ENCODE measurements at places on chromosomes 12 and 14.

DNA sequence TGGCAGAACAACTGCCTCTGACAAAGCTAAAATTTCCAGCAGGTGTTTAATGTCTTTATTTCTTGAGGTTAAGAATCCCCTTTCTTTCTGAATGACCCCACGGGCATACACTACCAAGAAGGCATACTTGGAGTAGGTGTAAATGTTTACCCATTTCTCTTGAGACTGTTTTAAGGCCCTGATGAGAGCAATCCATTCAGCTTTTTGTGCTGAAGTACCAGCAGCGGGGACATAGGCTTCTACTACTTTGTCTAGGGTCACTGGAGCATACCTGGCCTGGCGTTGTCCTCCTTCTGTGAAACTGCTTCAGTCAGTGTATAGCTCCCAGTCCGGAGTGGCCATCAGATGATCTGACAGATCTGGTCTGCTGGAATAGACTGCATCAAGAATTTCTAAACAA is 22.7 kb downstream of the ANG start:
- no peak for DNase-seq

DNA sequence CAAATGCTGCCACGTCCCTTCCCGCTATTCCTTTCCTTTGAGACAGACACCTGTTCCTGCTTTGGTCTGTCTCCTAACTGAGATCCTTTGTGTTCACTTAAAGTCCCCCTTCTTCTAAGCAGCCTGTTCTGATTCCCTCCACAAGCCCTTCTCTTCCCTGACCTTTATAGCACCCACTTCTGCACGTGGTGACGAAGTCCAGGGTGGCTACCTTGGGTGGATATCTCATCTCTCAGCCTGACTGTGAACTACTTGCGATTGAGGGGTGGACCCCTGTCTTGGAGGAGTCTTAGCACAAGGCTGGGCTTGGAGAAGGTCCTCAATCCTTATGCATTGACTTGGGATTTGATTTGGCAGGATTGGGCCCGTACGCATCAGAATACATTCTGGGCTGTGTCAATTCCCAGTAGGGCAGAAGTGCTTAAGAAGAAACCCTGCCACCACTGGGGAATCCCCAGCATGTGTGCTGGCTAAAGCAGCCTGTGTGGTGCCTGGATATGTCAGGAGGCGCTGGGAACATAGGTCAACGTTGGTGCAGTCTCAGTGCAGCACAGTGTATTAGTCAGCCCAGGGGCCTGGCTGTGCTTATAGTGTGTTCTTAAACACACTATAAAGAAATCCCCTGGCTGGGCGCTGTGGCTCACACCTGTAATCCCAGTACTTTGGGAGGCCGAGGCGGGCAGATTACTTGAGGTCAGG is 23.6 kb downstream of the KRT80 start:
- DNase-seq: no peak

DNA sequence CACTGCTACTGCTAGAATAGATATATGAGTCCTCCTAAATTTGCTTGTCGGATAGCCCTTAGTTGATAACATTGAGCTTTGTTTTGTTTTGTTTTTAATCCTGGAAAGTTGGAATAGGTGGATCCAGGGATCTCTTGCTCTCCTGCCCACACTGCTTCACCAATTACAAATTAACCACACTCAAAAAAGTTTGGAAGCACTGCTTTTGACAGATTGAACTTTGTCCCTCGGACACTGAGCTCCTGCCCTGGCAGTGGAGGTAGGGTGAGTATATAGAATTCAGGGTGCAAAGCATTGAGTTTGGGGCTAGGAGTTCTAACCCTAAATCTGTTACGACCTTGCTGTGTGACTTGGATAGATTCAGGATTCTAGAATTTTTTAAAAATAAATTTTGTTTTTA is 15.1 kb upstream of the SYNDIG1L start:
- no peak for DNase-seq

- DNase-seq: no peak
These were observed 62.6 kb upstream of the TMCC3 start for GRCh38 chr12:94712815-94713515.

- DNase-seq: no peak
These were observed 13.8 kb downstream of the GPR132 start for GRCh38 chr14:105051182-105052109.

DNA sequence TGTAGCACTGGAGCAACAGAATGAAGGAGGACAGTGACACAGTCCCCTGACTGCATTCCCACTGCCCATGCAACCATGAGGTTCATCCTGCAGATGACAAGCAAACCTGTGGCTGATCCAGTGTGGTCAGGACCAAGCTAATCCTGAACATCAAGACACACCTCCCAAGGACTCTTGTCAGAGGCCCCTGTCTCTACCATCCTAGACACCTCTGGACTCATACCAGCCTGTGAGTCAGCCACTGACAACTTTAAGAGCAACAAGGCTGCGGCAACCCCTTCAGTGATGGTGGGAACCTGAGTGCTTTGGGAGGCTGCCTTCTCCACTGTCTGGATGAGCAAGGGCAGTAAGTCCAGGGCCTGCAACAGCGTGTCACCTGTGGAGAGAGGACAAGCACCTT is 24.6 kb downstream of the GCN1 start:
- DNase-seq: no peak

- DNase-seq: no peak
These were observed 4.6 kb downstream of the CDH24 start for GRCh38 chr14:23052671-23053070.

Measured in AML-193 (cell line).